Anterior cingulate cortex (tissue), 58 donors: ENCODE measurements at places on chromosomes 2 and 18.

GRCh38 chr2:27756544-27757498, 14.7 kb upstream of the MRPL33 start:
- DNase-seq = no peak

GRCh38 chr18:10074110-10074509, 160.3 kb downstream of the VAPA start:
- no peak for DNase-seq

GRCh38 chr2:99348173-99348572, 11.0 kb downstream of the EIF5B start:
- no peak for DNase-seq

DNA sequence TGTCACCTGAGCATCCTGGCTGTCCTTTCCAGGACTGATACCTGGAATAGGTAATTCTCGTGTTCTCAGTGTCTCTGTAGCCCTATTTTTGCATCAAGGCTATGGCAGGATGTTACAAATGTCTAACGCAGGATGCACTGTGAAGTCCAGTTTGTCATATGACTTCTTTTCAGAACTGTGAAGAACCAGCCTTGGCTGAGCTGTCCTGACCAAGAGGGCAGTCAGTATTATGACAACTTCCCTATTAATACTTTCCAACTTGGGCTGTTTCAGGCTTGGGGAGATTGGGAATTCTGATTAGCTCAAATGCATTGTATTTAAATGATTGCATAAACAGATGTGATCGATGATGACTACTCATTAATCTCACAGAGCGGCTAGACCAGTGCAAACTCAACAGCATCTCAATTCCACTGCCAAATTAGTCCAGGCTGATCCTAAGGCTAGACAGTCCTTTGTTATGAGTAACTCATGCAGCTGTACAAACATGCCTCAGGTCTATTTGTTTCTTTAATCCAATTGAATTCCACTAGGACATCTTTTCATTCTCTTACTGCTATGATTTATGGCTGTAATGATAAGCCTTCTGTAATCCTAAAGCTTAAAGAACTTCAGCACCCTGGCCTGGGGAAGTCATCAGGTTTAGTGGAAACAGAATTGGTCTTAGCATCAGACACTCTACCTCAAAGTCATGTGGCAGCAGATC, 331.6 kb downstream of the KCNS3 start:
- DNase-seq = no peak

GRCh38 chr2:68124321-68124720, 33.4 kb upstream of the PNO1 start:
- no peak for DNase-seq
